Aorta (tissue), 5 donors: ENCODE measurements at places on chromosomes 16 and 17. TPM values are rescaled to one million over a fixed set of nuclear protein-coding genes. Genes with fewer than 3 reads are reported as not detected.

Gene PDIA2
- 1.6 TPM for total RNA-seq

Gene PRM1
- total RNA-seq, result not detected

DNA sequence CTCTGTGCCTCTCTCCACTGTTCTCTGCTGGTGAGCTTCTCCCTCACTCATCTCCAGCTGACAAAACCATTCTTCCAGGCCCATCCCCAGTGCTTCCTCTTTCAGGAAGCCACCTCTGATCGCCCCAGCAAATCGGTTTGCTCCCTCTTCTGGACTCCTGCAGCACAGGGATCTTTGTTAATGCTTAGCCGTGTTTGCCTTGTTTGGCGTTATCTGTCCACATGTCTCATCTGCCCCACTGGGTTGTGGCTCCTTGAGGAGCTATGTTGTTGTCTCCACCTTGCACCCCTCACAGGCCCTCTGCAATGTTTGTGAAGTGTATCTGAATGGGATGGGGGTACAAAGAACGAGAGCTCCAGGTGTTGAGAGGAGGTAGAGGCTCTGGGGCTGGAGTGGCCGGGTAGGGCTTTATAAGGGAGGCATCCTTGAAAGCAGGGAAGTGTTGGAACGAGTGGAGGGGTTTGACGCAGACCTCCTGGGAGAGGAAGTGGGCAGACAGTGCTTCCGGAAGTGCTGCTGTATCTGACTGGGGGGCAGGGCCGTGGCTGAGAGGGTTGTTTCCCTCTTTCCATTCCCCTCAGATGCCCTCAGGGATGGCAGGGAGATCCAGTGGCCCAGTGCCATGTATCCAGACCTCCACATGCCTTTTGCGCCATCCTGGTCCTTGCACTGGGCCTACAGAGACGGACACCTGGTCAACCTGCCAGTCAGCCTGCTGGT, 27.8 kb downstream of the CASKIN2 start:
- no peak overlapping the region for H3K27ac ChIP-seq
- no peaks in the 10 kb centered on the region for H3K27me3 ChIP-seq
- H3K36me3 ChIP-seq, result no peaks in the 10 kb centered on the region
- no peak overlapping the region for H3K4me3 ChIP-seq
- DNase-seq, result no peak
- H3K4me1 ChIP-seq, result no peaks in the 10 kb centered on the region

- DNase-seq, result no peak
- no peak overlapping the region for H3K27ac ChIP-seq
- no peaks in the 10 kb centered on the region for H3K4me1 ChIP-seq
- H3K36me3 ChIP-seq, result peaks cover 24% of the 10 kb centered on the region
- H3K27me3 ChIP-seq, result no peaks in the 10 kb centered on the region
Measured at GRCh38 chr17:6589266-6589946, 33.1 kb upstream of the PITPNM3 start.

Gene BAHCC1
- total RNA-seq, result 22.8 TPM

Gene RILP
- 7.0 TPM for total RNA-seq

GRCh38 chr17:66865151-66865550, 30.2 kb downstream of the CACNG5 start:
- DNase-seq, result no peak
- no peak overlapping the region for H3K4me3 ChIP-seq
- H3K27me3 ChIP-seq, result no peaks in the 10 kb centered on the region
- no peaks in the 10 kb centered on the region for H3K4me1 ChIP-seq
- no peaks in the 10 kb centered on the region for H3K36me3 ChIP-seq
- no peak overlapping the region for H3K27ac ChIP-seq

- H3K27me3 ChIP-seq, result no peaks in the 10 kb centered on the region
- no peak overlapping the region for H3K4me3 ChIP-seq
- H3K27ac ChIP-seq, result peak overlapping the region; percentile 46
Measured at GRCh38 chr17:8503807-8504206, 68.1 kb downstream of the NDEL1 start.
